ENCODE measurements at places on chromosomes 4 and X. TPM values are rescaled to one million over a fixed set of nuclear protein-coding genes. Genes with fewer than 3 reads are reported as not detected.

XK gene
- 0.53 TPM for total RNA-seq

TBC1D25 gene
- total RNA-seq, result 8.2 TPM

PIR gene
- 14.6 TPM for total RNA-seq

RNF128 gene
- 0.32 TPM for total RNA-seq

GRID2 gene
- not detected for total RNA-seq

ANK2 gene
- total RNA-seq, result 9.4 TPM

MPP1 gene
- 65.3 TPM for total RNA-seq

GPRASP2 gene
- 8.7 TPM for total RNA-seq

ASB11 gene
- total RNA-seq, result not detected

TMEM47 gene
- 117 TPM for total RNA-seq

SMS gene
- total RNA-seq, result 35.1 TPM

GC gene
- 30.0 TPM for total RNA-seq

PNMA5 gene
- not detected for total RNA-seq

C4orf54 gene
- not detected for total RNA-seq

MAGEC1 gene
- not detected for total RNA-seq

- no peak for DNase-seq
Measured at GRCh38 chr4:7120341-7120740, 52.5 kb upstream of the GRPEL1 start.

DNA sequence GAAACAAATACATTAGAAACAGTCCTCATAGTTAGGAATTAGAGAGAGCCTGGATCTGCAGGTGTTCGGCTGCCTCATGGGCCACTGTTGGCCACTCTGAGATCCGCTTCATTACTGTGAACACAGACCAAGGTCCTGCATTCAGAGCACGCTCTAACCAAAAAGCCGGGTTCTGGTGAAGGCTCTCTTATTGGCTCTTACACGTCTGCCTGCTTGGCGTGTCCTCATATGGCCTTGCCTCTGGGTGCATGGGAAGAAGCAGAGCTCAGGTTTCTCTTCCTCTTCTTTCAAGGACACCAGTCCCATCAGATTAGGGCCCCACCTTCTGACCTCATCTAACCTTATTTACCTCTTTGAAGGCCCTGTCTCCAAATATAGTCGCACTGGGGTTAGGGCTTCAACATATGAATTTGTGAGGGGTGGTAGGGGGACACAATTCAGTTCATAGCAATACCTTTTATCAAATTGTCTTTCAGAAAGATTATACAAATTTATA is 37.1 kb upstream of the ELF2 start:
- peak; percentile 24 for DNase-seq

- DNase-seq, result no peak
Measured at GRCh38 chr4:167779280-167779679, 313.1 kb upstream of the ANXA10 start.

- DNase-seq, result no peak
Measured at GRCh38 chr4:99625369-99625768, 32.3 kb downstream of the C4orf54 start.

DNA sequence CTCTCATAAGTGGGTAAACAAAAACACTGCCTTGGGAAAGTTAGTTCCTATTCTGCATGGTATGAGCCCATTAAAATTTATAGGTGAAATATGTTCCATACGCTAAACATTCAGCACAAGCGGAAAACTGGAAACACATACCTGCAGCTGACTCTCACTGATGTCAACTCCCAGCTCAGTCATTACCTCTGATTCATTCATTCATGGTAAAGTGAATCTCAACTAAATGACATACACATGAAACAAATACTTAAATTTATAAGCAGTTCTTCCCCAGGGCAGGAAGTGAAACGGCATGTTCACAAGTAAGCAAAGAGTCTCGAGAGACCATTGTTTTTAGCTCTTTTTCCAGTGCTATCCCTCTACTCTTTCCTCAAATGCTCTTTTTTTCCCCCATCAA is 1.6 kb downstream of the SLC10A6 start:
- DNase-seq, result no peak

DNA sequence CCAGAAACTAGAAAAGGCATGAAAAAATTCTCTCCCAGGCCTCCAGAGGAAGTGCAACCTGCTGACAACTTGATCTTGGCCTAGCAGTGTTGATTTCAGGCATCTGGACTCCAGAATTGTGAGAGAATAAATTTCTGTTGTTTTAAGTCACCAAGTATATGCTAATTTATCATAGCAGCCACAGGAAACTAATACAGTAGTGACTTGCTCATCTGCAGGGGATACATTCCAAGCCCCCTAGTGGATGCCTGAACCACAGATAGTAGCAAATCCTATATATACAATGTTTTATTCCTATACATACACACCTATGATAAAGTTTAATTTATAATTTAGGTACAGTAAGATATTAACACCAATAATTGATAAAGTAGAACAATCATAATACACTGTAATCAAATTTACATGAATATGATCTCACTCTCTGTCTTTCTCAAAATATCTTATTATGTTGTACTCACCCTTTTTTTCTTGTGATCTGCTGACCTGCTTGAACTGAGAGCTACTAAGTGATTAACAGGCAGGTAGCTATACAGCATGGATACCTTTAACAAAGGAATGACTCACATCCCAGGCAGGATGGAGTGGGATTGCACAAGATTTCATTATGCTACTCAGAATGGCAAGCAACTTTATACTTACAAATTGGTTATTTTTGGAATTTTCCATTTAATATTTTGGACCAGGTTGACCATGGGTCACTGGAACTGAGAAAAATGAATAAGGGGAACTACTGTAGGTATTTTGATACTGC is 501.1 kb downstream of the KCNIP4 start:
- DNase-seq, result no peak

- no peak for DNase-seq
Measured at GRCh38 chr4:150250998-150251651, 172.9 kb downstream of the DCLK2 start.

DNA sequence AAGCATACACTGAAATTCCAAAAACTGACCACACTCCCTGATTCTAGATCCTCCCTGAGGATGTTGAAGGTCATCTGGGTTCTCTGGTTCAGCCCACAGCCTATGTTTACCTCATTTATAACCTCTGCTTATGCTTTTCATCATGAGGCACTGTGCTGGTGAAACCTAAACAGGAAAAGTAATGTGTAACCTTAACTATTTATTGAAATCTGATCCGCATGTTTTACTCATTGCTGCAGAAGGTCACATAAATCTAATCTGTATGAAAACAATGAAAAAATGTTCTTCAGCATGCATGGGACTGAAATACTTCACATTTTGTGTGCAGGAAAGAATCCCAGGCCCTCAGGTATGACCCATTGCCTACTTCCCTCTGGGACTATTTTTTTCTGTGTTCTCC is 30.3 kb downstream of the UCHL1 start:
- no peak for DNase-seq

- no peak for DNase-seq
Measured at GRCh38 chrX:133813971-133814370, 171.4 kb downstream of the GPC3 start.

DNA sequence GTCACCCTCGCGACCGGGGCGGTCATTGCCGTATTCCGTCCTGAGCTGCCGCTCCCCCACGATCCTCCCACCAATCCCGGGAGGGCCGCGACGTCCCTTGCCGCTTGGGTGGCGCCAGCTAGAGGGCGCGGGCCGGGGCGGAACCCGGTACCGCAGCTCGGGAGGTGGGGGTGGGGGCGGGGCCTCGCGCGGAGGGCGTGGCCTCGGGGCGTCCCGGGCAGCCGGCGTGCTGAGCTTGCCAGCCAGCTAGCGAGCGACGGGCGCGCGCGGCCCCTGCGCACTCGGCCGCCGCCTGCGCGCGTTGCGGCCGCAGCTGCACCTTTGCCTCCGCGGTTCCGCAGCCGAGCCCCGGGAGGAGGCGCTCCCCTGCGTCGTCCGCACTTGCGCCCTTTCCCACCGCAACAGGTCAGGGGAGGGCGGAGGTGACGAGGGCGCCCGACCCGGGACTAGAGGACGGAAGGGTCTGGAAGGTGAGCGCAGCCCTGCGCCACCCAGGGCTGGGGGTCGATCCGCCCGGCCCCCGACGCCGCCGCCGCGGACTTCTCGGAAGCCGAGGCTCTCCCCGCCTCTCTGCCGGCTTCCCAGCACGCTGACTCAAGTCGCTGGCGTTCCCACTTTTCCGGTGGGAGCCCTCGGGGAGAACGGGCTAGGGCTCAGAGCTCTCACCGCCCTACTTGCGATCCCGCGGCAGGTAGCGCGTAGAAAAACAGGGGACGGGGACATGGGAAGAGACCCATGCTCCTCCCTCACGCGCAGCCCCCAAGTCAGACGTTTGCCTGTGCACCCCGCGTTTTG is at the start of gene AFF1:
TSS of gene AFF1 (plus strand) at position 241 of the 795 bp plus-strand sequence. CDS start 13,523 bp downstream, outside the sequence.
- DNase-seq, result peak; percentile 71

DNA sequence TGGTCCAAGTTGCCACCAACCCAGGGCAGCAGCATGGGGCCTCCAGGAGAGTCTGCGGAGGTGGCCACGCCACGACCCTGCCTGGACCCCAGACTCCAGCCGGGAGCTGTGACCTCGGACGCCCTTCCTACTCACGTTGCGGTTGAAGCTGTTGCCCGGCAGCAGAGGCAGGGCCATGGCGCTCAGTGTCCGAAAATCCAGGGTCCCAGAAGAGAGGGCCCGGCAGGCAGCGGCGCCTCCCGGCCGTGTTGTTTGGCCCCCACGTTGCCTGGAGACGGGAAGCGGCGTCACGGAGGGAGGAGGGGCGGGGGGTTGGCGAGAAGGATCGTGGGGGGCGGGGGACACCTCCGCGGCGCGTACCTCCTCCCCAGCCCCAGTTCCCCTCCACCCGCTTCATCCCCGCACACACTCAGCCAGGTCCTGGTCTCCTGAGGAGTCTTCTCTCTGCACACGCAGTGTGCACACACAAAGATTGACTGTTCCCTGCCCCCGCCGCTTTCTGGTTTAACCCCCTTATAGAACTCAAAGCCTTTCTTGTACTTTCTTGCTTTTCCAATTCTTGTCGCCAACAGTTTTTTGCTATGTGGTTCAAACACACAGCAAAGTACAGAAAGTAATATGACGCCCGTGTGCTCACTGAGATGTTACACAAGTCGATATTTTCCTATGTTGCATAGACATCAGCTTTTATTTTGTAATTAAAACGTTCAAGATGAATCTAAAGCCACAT is at the start of gene EFHC2:
TSS of gene EFHC2 (minus strand) at position 261 of the 730 bp plus-strand sequence. CDS start at position 177, 84 bp downstream.
- DNase-seq, result no peak

DNA sequence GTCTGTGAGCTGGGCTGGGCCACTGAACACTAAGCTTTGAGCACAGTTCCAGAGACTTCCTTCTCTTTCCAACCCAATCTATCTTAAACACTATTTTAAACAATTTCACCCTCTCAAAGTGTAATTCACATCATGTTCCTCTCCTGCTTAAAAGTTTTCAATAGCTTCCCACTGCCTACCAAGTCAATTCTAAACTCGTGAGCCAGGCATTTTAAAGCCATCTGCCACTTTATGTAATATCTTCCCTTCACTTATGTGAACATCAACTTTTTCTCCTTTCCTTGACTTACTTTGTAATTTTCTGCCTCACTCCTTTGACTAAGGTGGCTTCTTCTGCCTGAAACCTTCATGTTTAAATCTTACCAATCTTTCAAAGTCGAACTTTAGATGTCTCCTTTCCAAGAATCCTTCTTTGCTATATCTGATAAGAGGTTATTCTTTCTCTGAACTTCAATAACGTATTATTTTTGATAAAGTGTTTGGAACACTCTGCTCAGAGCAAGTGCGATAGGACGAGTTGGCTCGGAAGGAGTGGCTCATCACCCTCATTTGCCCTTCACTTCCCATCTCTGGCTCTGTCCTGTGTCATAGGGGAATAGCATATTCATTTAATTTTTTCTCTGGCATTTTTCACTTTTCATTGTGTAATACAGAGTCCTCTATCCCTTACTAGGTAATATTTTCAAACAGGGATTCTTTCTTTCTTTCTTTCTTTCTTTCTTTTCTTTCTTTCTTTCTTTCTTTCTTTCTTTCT is 13.0 kb upstream of the SPARCL1 start:
- no peak for DNase-seq

- DNase-seq, result no peak
Measured at GRCh38 chr4:29540439-29541102, 1179.6 kb upstream of the PCDH7 start.

GRCh38 chr4:138062929-138063328 is 179.2 kb downstream of the SLC7A11 start:
- no peak for DNase-seq

- no peak for DNase-seq
Measured at GRCh38 chrX:123121241-123121640, 62.8 kb upstream of the GRIA3 start.

GRCh38 chr4:20249333-20249732 is 2.4 kb upstream of the SLIT2 start:
- DNase-seq, result no peak

Measured in ascending aorta (tissue), 2 donors.